Panc1 (cell line): ENCODE measurements at places on chromosomes 4 and X. TPM values are rescaled to one million over a fixed set of nuclear protein-coding genes. Genes with fewer than 3 reads are reported as not detected.

Gene SPIN4
- total RNA-seq = 11.4 TPM

DNA sequence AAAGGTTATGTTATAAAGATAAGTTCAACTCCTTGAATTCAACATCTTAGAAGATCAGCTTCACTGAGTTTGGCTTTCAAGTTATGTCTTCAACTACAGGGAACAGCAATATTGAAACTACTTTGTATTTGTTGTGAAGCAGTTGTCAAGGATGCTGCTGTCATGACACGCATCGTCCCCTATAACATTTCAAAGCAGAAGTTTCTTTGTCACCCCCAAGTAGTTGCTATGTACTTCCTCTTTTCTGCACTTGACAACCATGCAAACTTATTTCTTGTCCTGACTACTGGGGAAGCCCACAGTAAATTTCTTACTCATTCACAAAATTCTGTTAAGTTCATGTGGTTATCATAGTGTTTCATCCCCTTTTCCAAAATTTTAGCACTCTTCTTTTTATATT, 14.3 kb downstream of the ANTXR2 start:
- no peak overlapping the region for H3K27ac ChIP-seq
- no peaks in the 10 kb centered on the region for H3K27me3 ChIP-seq
- H3K4me1 ChIP-seq = no peaks in the 10 kb centered on the region
- DNase-seq = no peak

GRCh38 chr4:147940171-147940570, 208.3 kb downstream of the ARHGAP10 start:
- no peak overlapping the region for H3K4me3 ChIP-seq
- no peaks in the 10 kb centered on the region for H3K4me1 ChIP-seq
- H3K27me3 ChIP-seq = no peaks in the 10 kb centered on the region
- no peaks in the 10 kb centered on the region for H3K36me3 ChIP-seq
- no peak overlapping the region for H3K27ac ChIP-seq

Gene RTL3
- not detected for total RNA-seq

Gene KIAA1210
- not detected for total RNA-seq

DNA sequence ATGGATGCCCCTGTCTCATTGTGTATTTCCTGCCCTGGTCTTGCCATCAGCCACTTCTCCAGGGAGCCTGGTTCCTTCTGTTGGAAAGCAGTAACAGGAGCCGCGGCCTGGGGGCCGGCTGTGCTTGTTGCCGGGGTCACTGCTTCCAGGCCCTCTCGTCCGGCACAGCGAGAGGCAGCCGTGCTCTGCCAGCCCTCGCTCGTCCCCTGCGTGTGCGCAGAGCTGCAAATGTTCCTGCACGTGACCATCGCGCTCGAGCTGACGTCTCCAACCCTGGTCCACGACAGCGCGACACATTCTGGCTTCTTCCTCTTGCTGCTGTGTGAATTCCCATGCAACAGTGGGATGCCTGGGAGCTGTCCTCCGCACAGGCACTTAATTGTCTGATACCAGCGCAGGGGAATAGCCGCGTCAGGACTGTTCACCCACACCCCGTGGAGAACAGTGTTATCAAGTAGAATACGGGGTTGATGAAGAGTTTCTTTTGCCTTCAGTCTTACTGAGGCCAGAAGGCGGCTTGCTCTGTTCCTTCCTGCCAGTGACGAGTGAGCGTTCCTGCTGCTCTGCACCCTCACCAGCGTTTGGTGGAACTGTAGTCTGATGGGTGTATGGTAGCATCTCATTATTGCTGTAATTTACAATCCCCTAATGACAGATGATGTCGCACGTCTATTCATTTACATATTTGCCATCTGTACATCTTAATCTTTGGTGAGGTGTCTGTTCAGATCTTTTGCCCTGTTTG, 12.3 kb downstream of the PDE6B start:
- H3K36me3 ChIP-seq = no peaks in the 10 kb centered on the region
- no peaks in the 10 kb centered on the region for H3K4me1 ChIP-seq
- H3K4me3 ChIP-seq = no peak overlapping the region
- no peak for DNase-seq

Gene IL1RAPL1
- total RNA-seq = 0.59 TPM
